ENCODE measurements at places on chromosomes 16 and 17.

- ATAC-seq: no peak
Measured at GRCh38 chr16:11303405-11304138, 22.4 kb upstream of the PRM1 start.

DNA sequence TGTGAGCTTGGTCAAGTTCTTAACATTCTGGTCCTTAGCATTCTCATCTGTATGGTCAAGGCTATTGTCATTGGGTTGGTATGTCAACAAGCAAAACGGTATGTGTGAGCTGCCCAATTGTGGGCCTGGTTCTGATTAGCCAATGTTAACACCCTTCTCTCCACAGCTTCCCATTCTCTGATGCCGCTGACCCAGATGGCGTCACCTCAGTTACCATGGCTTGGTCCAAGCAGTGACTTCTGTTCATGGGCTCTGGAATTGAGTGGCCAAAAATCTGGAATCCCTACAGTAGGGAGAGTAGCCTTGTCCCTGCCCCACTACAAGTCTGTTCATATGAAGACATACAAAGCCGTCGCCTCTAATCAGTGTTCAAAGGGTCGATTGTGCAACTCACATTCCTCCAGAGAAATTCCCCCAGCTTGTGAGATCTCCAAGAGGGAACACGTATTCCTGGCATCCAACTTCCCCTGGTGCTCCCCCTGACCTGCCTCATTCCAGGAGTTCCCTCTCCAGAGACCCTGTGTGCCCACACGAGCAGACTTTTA, 15.8 kb downstream of the TMEM98 start:
- ATAC-seq: no peak

DNA sequence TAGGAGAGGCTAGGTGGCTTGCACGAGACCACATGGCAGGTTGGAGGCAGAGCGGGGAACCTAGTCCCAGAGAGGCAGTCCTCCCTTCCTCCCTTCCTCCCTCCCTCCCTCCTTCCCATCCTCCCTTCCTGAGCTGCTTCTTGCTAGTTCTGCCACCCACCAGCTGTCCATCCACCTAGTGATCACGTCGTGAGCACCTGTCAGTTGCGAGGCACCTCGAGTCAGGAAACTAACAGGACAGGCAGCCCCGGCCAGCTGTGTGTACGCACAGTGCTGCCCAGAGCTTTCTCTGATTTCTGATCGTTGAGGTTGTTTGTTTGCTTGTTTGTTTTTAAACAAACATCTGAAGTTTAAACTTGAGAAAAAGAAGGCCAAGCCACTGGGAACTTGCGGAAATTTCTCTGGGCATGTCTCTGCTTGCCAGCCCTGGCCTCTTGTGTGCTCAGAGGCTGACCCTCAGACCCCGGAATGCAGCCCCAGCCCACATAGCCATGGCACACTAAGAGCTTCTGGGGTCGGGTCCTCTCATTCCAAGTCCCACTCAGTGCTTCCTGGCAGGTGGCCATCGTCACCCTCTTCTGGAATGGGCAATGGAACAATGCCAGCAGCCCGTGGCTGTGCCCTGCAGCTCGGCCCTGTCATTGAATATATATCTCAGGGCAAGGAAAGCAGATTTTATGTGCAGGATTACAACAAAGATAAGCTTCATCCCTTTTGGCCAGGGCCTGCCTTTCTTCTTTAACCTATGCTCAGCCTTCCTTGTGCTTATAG, 174.0 kb downstream of the KATNIP start:
- no peak for ATAC-seq

GRCh38 chr16:4052801-4053293, 63.4 kb downstream of the ADCY9 start:
- ATAC-seq: no peak

DNA sequence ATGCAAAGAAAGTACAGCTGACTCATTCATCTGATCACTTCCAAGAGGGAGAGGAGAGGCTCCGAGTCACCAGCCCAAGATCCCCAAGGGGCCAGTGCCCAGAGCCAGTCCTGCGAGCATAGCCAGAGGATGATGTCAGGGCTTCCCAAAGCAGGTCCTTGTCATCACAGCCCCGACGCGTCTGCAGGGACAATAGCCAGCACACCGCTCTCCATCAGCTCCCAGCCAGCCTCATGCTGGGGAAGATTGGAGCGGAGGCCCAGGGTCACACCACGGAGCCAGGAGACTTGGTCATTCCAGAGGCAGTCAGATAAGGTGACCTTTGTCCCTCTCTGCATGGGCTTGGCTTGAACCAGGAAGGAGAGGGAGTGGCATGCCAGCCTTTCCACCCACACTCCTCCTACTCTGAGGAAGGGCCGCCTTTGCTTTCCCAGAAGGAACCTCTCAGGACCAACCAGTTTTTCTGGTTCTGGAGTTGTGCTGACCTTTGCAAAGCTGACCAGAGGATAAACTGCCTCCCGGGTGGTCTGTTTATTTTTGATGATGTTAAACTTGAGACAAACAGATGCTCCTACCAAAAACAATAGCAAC, 58.3 kb upstream of the ARHGAP44 start:
- no peak for ATAC-seq

GRCh38 chr16:56513972-56514371, 5.9 kb downstream of the BBS2 start:
- peak; percentile 60 for ATAC-seq
